ENCODE measurements at places on chromosomes 13 and 19.

- no peak for DNase-seq
These were observed 58.1 kb downstream of the ZNF536 start for GRCh38 chr19:30430206-30430734.

GRCh38 chr13:90564096-90564495 is 783.4 kb upstream of the MIR17HG start:
- DNase-seq = no peak

GRCh38 chr13:76854894-76855293 is 31.3 kb downstream of the KCTD12 start:
- no peak for DNase-seq

DNA sequence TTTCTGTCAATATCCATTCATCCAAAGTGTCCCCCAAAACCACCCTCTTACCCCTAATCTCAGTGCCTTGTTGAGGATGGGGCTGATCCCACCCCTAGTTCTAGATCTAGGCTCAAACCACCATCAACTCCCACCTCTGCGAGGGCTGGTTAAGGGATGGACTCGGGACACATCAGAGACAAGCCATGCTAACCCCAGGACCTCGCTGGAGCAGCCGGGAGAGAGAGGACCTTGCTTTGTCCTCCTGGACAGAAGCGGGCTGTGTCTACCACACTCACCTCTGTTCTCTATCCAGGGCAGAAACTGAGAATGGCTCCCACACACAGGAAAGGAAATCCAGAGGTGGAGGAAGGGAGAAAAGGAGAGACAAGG is 90.8 kb upstream of the UQCRFS1 start:
- DNase-seq = no peak

DNA sequence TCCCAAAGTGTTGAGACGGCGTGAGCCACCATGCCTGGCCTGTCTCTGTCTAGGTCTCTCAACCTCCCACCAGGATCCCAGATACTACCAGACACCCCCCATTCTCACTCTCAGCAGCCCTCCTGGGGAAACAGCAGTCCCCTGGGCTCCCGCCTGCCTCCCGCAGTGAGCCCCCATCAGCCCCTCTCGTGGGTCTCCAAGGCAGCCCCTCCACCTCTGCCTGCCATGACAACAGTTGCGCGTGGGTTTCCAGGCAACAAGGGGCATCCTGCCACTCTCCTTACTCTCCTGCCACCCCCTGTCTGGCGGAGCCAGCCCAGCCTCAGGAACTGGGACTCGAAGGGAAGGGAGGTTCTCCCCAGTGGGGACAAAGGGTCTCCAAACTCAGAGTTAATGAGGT is 5.2 kb downstream of the LRRC4B start:
- no peak for DNase-seq

DNA sequence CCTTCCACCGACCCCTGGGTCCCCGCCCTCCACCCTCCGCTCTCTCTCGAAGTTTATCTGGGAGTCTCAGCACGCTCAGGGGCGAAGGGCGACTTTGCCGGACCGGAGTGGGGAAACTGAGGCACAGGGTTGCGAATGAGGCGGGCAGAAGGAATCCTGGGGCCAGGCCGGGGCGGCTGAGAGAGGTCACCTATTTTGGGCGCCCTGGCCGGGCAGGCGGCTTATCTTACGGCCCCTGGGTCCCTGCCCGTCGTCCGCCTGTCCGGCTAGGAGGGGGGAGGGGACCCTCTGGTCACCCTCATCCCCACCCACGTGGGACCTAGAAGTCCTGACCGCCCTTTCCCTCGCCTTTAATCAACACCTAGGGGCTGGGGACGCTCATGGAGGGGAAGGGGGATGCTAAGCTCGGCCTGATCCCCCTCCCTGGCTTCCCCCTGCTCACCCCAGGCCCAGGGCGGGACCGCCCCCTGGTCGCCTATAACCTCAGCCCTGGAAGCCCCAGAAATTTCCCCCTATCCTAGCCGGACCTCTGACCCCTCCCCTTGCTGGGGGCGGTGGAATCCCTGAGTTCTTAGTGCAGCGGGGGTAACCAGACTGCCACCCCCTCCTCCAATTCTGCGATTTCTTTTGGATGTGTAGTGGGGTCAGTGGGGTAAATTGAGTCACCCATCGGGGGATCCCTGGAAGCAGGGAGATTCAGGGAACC is 556 bp downstream of the TRIP10 start:
- DNase-seq = no peak

- DNase-seq = no peak
These were observed 110.8 kb upstream of the C1QTNF9B start for GRCh38 chr13:24007979-24008620.
